ENCODE measurements at places on chromosomes 16 and 17.
A peak's percentile ranks its signal among the peaks of the same experiment; 100 is the strongest.

DNA sequence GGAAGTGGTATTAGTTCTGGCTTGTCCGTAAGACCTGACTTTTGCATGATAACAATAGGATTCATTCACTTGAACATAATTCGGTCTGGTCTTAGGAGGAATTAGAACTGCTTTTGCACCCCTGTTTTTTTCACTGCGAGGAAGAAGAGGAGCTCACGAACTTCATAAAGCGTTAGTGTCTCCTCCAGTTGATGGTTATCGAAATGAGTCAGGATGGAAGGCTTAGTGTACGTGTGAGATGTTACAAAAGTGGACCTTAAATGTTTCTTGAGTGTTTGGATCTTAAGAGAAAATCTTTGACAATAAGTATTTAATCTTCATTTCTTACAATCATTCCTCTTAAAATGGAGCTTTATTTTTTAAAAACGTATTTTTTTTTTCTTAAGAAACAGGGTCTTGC lies 52.8 kb downstream of the USP10 start:
- no peak for DNase-seq

- no peak for DNase-seq
Observed at GRCh38 chr17:4506892-4507291, 8.2 kb downstream of the SPNS2 start.

DNA sequence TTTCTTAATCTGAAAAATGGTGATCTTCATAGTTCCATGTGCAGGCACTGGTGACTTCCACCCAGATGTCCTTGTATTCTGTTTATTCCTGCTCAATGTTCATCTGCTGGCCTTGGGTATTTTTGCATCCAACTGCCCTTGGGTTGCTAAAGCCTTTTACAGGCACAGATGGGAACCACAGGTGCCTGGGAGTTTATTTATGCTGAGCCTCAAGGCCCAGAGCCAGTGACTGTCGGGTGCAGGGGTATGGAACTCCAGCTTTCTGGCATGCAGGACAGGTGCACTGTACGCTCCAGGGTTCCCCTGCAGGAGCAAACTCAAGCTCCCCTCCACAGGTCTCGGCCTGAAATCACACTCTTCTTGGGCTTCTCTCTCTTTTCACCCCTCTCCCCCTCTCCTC lies 22.3 kb downstream of the DYNLRB2 start:
- DNase-seq: no peak

DNA sequence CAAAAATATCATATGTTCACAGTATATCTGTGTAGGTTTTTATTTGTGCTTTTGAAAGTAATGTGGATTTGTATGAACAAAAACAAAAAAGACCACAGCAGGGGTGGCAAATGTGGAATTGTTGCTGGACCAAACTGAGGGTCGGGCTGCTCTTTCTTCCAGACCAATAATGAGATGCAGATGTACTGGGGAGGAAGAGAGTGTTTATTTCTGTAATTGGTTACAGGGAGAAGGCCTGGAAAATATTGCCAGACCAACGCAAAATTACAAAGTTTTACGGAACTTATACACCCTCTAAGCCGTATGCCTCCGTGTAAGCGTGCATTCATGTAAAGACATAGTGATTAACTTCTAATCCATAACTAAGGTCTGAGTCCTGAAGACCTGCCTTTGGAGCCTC lies 353.9 kb upstream of the C16orf82 start:
- no peak for DNase-seq

- no peak for DNase-seq
Observed at GRCh38 chr17:27499451-27500265, 43.4 kb downstream of the KSR1 start.

DNA sequence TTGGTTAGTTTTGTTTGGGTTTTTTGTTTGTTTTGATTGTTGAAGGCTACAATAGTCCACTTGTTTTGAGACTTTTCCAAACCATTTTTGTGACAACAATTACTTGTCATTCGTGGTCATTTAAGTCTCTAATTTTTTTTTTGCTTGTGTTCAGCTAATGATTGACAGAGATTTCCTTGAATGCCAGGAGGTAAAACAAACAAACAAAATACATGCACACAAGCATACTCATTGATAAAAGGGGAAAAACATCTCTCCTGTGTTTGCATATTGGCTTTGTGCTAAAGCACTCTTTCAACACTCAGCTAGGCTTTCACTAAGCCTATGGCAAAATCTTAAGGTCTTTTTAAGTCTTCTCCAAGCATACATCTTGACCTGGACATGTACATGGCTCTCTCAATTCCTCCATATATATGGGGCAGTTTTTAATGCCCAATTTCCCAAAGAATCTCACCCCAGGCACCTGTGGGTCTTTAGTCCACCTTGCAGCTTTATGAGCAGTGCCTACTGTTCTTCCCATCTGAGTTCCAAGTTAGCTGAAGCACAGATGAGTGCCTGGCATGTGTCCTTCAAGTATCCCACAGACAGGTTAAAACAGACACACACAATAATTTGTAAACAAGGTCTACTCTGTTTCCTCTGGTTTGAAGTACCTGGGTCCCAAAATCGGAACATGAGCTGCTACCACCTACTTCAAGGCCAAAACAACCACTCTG lies 24.2 kb upstream of the HS3ST3B1 start:
- no peak for DNase-seq

GRCh38 chr17:16987066-16987829 lies 15.3 kb upstream of the TNFRSF13B start:
- no peak for DNase-seq

DNA sequence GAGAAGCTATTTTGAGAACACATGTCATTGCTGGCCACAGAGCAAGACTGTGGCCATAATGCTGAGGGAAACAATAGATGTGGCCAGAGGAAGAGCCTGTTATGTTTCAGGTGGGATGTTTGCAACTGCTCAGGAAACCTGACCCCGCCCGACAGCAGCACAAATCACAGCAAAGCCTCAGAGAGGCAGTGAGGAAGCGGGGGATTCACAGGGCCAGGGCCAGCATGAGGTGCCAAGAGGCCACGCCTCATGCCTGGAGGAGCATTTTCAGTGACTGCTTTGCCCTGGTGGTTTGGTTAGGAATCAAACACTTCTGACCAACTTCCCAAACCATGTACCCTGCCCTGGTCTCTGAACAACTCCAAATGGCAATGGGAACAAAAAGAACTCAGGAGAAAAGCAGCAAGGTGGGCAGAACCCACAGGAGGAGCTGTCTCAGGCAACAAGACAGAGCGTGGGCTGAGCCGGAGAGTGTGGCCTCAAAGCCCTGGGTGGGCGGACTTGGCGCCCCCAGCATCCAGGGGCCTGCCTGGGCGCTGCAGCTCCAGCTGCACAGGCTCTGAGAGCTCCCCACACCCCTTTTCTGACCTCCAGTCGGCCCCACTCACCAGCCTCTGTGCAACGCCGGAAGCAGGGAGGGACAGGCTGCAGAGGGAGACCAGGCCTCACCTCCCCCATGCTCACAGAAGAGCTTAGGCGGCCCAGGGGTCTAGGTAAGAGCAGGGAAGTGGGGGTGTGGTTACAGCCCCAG lies 20.6 kb downstream of the HIC1 start:
- DNase-seq: peak; percentile 30

DNA sequence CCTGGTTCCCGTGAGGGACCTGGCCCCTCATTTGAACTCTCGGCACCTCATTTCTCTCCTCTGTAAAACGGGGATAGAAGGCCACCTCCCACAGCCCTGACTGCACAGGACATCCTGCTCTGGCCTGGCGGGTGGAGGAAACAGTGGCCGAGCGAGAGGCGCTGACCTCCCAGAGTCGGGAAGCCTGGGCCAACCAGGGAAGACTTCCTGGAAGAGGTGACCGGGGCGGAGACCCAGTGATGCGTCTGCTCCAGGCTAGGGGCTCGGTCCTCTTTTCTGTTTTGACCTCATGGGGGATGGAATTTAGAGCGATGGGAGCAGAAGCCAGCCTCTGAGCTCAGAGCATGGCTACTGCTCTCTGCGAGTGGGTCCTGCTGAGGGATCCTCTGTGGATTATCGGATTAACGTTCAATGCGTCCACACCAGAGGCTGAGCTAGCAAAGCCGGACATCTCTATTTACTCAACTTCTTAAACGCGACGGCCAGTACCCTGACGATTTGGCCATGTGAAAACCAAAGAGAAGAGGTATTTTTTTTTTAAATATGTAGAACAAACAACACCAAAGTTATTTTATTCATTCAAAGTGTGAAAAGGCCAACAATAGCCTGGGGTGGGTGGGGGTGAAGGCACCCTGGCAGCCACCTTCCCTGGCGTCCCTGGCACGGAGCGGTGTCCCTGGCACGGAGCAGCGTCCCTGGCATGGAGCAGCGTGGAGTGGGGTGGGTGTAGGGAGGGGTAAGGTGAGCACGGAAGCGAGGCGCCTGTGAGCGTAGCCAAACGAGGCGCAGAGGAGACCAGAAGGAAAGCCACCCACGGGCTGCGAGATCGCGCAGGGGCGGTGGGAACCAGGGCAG lies 9.2 kb upstream of the MSLN start:
- no peak for DNase-seq

DNA sequence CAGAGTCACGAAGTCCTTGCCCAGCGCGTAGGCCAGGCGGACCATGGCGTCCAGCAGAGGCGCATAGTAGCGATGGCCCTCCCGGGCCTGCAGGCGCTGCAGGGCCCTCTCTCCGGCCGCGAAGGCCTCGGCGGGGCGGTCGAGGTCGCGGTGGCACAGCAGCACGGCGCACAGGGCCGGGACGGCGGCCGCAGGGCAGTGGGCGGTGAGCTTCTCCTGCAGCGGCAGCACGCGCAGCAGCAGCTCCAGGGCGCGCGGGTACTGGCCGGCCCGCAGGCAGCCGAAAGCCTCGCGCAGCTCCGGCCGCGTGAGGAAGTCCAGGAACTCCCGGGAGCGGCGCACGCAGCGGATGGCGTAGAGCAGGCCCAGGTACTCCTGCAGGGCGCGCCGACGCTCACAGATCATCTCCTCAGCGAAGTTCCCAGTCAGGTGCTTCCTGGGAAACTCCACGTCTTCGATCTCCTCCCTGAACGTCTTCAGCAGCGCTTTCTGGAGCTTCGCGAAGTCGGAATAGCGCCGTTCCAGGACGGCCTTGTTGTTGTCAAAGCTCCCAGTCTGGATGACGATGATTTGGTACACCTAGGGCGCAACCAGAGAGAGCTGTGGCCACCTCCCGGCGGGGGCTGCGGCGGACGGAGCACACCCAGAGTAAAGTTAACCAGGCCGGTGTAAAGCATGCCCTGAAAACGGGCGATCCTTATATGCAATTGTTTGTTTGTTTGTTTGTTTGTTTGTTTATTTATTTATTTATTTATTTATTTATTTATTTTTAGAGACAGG lies 7.4 kb downstream of the SNX20 start:
- DNase-seq: no peak
